GM12891 (cell line): ENCODE measurements at places on chromosomes 16 and 17.

DNA sequence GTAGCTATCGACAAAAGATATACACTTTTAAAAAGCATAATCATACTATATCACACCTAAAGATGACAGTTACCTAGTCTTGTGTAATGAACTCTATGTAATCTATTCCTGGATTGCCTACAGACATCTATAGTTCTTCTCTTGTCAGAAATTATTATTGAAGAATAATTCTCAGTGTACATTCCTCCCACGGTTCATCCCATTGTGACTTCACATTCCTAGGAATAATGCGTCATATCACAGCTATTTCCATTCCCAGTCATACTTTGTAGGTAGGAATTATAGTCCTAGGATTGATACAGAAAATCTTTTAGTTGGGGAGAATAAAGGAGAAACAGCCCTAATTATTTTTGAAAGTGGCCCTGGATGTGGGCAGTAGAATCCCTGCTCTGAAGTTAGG is 44.0 kb upstream of the ABCC11 start:
- DNase-seq: no peak

DNA sequence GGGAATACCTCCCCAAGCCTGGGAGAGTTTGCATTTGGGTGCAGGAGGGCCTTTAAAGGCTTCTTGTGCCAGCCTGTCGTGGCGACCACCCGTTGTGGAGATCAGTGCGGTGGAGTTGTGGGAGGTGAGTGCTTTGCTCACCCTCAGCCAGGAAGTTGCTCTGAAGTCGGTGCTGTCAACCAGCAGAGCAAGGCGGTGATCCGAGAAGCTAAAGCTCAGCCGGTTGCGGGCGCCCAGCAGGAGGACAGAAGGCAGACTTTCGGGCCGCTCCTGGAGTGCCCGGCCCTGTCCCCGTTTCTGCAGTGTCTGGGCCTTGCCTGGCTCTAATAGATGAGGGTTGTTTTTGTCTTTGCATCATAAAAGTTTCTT is 1.4 kb downstream of the UBE2I start:
- DNase-seq: no peak

DNA sequence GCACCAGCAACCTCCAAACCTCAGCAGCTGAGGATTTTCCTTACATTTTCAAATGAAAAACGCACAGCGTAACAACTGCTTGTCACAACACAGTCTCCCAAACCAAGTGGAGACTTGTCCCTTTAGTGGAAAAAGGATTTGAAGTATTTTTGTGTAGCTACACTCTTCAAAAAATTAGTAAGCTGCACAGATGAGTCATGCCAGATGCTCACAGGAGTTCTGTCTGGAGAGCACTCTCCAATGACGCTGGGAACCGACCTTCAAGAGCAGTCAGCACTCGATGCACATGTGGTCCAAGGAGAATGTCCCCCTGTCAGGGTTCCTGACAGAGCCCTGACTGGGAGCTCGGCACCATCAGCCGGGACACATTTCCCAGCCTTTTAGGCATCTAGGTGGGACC is 39.8 kb downstream of the MAP1LC3B start:
- no peak for DNase-seq

GRCh38 chr17:42751628-42752027 is 6.8 kb upstream of the EZH1 start:
- no peak for DNase-seq
